Fibroblast of skin of right biceps (primary cell): ENCODE measurements at places on chromosomes 12 and 14.

- peak; percentile 40 for DNase-seq
Measured at GRCh38 chr12:6868211-6869048, 1.1 kb downstream of the TPI1 start.

- DNase-seq, result no peak
Measured at GRCh38 chr14:102986810-102987579, 64.5 kb downstream of the AMN start.

GRCh38 chr14:43540948-43541347, 966.1 kb downstream of the FSCB start:
- DNase-seq, result no peak

GRCh38 chr12:113800201-113800600, 165.9 kb downstream of the RBM19 start:
- no peak for DNase-seq

DNA sequence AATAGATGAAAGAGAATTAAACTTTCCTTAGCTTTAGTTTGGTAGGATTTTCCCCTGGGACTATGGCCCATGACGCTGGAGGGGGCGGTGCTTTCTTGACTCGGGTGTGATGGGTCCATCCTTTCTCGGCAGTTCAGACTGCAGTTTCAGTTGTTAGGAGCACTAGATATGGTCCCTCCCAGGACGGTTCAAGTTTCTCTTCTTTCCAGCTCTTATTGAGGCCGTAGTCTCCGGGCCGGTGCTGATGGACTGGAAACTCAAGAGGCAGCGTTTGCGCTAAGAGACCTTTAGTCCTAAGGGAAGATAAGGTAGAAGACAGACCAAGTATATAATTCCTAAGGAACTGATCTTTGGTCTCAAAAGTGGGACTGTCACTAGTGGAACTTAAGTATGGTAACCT, 111.2 kb downstream of the RIN3 start:
- DNase-seq, result no peak

DNA sequence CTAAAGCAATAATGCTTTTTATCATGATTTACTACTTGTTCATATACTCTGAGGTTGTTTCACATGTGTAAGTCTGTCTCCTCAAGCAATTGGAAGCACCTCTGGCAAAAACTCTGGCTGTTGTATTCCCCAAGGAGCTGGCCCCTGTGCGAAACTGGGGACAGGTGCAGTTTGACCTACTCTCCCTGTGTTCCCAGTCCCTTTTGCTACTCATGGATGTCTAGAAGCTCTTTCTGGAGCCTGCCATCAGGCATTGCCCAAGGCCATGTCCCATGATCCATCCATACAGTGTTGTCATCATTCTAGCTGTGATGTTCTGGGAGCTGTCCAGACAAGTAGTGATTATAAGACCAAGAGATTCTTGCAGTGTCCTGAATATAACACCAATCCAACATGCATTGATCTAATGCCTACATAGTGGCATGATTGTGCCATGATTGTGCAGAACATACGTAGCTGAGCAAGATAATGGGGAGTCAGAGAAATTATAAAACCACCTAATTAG, 14.9 kb downstream of the AKAP6 start:
- DNase-seq, result no peak

DNA sequence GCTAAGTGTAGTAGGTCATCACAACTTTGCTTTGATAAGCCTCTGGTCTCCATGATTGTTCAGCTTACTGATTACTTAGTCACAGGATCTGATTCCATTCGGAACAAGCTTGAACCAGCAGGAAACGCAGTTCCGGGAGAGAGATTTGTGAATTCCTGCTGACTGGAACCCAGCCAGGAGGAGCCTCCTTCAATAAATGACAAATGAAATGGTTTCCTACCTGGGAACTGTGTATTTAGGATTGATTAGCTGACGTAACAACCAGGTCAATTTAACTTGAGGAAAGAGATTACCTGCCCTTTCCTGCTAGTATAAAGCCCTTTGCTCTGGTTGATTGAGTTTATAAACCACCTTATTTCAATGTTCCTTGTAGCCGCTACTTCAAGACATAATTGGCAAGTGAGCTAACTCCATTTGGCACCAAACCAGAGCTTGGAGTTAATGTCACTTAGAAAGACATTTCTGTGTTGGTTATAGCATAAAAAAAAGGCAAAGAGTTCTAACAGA, 35.1 kb upstream of the KCNH3 start:
- peak; percentile 75 for DNase-seq

DNA sequence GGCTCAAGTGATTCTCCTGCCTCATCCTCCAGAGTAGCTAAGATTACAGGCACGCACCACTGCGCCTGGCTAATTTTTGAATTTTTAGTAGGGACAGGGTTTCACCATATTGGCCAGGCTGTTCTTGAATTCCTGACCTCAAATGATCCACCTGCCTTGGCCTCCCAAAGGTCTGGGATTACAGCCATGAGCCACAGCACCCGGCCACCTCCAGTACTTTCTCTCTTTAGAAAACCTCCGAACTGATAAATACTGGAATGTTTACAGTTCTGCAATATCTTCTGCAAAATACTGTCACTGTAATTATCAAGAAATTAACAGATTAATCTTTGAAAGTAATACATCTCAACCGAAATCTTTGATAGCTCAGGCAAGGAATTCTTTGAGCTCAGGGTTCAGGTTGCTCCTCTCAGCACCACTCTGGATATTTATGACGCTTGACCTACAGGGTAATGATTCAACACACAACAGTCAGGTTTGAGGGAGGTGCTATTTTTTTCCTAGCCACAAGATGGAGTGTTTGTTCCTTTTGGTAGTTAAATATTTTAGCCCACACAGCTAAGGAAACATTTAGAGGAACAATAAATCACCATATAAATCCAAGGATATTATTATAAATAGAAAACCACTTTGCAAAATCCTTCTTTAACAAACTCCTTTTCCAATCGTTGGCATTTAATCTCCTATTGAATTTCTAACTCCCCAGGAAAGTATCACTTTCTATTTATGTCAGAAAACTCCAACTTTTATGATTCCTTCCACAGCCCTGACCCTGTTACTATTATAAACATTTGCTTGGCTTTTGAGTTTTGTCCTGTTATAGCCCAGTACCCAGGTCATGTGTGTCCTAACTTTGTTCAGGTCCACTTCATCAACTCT, 48.6 kb upstream of the GTF2A1 start:
- peak; percentile 60 for DNase-seq

DNA sequence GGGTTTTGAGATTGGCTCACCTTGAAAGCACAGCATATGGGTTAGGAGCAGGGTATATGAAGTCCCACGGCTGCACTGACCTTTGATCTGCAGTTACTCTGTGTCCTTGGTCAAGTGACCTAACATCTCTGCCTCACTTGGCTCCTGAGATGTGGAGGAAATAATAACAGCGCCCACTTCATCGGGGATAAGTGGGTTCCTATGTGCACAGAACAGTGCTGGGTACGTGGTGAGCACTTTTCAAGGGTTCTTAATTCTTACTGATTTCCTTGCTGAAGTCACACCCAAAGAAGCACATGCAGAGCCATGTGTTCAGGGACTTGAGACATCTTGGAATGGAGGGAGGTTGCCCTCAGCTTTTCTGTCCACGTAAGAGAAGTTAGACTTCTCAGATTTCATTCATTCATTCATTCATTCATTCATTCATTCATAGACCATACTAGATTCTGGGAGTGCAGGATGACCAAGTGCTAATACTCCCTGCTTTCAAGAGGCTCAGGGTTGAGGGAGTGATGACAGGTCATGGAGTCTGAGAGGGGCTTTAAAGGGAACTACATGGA, 39.4 kb downstream of the ADGRD1 start:
- DNase-seq, result no peak

DNA sequence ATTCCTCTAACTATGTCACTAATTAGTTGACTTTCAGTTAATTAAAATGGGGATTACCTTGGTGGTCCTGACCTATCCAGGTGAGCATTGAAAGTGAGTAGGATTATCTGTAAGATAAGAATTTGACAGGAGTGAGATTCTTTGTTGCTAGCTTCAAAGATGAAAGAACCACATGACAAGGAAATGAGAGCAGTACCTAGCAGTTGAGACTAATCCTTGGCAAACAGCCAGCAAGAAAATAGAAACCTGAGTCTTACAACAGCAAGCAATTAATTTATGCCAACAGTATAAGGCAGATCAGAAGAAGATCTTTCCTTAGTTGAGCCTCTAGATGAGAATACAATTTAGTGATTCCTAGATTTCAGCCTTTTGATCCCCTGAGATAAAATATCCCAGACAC, 1058.4 kb downstream of the LRFN5 start:
- DNase-seq, result no peak

DNA sequence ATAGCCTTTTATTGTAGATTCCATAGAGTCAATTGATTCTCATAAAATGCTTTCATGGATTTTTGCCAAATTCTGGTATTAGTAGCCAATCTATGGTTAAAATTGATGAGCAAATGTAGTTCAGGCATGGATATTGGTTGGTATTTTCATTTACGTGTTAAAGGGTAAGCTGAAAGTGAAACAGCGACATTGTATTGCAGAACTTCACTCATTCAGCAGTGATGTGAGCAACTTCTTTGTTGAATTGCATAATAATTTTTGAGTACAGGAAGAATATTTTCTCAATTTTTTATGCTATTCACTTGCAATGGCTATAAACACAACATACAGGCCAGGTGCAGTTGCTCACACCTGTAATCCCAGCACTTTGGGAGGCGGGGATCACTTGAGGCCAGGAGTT, 24.2 kb upstream of the FAM222A start:
- no peak for DNase-seq

- no peak for DNase-seq
Measured at GRCh38 chr12:116624516-116624915, 65.3 kb downstream of the MAP1LC3B2 start.

GRCh38 chr12:110627500-110628195, 13.7 kb downstream of the TCTN1 start:
- DNase-seq, result no peak

DNA sequence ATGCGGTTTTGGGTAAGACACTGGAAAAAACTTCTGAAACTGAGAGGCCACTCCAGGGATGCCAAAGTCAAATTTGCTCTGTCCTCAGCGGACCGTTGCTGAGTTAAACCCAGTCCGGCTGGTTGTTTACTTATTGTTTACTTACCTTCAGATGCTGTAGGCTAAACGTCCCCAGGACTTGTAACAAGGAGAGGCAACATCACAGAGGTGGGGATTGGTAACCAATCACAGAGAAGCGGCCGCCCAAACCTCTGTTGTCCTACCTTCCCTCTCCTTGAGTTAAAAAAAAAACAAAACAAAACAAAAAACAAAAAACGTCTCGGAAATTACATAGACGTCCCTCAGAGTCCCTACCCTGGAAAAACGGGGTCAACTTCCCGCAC, 380 bp downstream of the ANO2 start:
- no peak for DNase-seq

DNA sequence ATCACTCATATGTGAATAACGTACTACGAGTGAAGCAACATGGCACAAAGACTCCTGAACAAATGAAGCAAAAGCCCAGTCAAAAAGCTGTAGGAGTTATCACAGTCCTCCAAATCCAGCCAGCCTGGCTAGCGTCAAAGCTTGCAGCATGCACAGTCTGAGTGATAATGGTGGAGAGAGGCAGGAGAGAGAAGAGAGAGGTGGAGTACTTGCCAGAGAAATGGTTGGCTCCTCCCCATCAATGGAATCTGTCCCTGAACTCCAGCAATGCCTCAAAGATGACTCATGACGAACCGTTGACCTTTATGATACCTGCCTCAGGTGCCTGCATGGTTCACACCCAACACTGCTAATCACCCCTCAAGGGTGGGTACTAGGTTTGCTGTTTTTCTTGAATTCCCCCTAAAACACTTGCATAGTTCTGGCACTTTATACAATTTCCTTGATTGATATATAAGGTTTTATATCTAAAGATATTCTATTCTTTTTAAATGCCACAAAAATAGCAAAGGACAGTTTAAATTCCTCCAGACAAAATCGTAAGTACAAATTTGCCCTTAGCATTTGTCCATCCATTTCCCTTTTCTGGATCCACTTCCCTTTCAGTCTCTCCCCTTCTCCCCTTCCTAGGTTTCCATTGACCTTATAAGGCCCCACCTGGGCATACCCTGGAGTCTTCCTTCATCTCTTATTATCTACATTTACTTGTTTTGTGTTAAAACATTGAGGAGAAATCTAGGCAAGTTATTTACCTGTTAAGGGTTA, 10.2 kb downstream of the ARHGDIB start:
- no peak for DNase-seq

DNA sequence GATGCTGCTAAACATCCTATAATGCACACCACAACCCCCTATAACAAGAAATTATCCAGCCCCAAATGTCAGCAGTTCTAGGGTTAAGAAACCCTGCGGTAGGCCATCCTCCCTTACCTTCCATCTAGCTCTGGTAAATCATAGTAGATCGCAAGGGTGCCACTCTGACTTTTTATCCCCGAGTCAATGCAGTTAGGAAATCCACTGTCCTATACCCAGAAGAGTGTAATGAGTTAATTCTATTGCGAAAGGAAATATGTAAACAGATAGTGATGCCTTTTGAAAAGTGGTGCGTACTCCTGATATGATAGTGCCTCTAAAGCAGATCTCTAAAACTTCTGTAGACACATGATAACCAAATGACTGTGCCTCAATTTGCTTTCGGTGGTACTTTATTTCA, 29.8 kb downstream of the SCFD1 start:
- DNase-seq, result no peak

- DNase-seq, result no peak
Measured at GRCh38 chr12:57552306-57552651, 2.4 kb downstream of the KIF5A start.

DNA sequence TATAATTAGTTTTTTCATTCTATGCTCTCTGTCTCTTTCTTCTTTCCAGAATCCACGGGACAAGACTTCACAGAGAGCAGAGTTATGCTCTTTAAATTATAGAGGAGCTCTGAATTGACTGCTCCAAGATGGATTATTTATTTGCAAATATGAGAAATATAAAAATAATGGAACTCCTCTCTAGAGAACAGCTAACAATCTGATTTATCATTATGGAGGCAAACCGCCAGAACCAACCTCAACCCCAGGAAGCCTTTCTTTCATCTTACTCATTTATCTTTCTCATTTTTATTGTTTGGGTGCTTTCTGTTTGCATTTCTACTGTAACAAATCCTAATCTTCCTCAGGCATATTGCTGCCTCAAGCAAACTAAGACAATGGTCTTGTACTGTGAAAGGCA, 216.5 kb downstream of the C12orf50 start:
- DNase-seq, result peak; percentile 52

GRCh38 chr12:58502841-58503240, 417.5 kb downstream of the LRIG3 start:
- no peak for DNase-seq

GRCh38 chr12:54000116-54001114, at the start of gene HOXC9:
Gene HOXC9 (plus strand): TSS chr12:54000161. CDS start chr12:54000189, 28 bp downstream.
- peak; percentile 47 for DNase-seq

DNA sequence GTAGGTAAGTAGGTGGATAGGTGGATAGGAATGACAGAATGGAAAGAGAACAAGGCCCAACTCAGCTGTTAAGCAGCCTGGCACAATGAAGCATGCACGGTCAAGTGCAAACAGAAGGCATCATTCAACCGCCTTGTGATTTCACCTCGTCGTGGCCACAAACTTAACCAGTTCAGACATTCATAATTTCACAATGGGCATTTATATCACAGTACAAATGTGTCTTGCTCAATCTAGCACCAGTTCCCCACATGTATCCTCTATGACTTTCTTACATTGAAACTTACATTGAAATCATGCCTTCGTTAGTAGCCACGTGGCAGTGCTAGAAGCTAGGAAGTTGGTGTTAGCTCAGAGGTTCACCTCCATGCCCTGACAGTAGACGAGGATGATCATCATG, 207.5 kb downstream of the ETV6 start:
- DNase-seq, result no peak

- no peak for DNase-seq
Measured at GRCh38 chr12:24993793-24994192, 44.9 kb upstream of the BCAT1 start.
